ENCODE measurements at places on chromosomes 7 and 10.

GRCh38 chr10:91759581-91759986 is 38.6 kb upstream of the TNKS2 start:
- DNase-seq, result no peak

DNA sequence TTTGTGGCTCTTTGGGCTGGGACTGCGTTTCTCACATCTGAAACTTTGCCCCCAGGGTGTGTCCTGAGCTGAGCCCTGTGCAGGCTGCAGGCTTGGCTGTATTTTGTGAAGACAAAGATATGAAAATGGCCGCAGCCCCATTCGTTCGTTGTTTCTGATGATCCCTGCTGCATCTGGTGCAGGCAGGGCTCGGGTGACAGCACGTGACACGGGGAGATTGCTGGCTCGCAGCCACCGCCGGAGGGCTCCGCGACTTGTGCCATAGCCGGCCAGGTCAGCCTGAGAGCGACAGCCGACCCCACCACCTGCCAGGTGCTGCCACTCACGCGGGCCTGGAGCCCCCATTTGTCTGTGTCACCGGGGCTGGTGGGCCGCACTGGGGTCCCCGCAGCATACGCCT is 81.3 kb downstream of the ZRANB1 start:
- no peak for DNase-seq

- no peak for DNase-seq
Measured at GRCh38 chr10:125479059-125479458, 203.9 kb downstream of the TEX36 start.

DNA sequence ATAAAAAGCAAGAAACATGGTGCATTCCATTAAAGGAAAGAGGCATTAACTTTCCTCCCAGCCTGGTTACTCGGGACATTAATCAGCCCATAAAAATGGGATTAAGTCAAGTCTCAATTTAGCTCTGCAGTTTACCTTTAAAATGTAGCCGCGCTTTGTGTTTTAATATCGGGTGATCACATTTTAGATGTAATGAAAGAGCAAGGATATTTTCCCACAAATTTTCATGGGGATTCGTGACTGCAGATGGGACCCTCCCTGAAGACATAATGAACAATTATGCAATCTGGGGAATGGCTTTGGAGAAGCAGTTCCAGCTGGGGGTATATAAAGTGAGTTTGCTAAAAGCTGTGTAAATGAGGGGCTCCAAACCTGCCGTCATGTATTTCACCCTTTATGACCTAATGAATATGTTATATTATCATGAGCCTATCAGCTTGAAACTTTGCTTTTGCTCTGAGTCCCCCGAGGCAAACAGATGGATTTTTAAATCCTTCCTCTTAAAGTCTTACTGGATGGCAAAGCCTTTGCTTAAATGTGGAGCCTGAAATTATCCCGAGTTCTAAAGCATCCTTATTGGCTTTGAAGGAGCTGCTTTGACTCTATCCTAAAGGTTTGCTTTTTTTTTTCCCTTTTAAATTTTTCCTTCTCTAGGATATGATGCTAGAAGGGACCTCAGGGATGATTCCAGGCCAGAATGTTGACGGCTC is 31.8 kb downstream of the BAMBI start:
- DNase-seq, result no peak

DNA sequence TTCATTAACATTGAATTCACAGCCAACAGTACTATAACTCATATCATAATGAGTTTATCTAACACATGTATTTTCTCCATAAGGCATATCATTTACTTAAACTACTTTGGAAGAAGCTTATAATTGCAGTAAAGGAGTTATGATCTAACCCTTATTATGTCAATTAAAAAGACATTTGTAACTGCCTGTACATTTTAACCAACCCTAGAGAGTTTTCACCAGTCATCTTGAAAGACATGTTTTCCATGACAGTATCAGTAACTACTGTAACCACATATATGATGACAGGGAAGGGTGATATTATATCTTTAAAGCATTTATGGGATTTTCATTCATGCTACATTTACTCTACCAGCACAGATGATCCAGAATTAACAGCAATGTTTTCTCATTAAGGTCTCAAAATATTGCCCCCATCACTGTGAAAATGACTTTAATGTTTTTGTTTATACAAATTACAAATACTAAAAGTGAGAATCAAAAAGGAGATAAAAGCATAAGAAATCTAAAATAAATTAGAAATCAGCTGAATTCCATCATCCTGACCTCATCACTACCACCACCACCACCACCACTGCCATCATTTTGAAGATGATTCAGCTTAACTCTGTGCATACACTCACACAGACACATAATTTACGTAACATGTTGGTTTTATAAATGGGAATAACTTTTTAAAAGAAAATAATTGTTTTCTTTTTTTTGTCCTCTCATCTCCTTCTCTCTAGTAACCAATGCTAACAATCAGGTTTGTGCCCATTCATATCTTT is 53.6 kb downstream of the MKLN1 start:
- DNase-seq, result no peak

DNA sequence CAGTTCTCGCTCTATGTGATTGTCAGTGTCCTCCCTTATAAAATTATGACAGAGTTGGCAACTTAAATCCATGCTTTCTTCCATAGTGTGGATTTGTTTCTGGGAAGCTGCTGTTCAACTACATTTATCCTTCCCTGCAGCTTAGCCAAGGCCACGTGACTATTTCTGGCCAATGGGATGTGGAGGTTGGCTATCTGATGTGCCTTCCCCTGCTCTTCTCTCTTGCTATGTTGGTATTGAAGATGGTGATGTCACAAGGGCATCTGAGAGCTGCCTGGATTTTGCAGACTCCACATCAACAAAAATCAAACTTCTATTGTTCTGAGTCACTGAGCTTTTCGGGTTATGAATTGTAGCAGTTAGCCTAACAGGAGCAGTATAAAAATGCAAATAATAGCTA is 164.9 kb upstream of the RHOBTB1 start:
- DNase-seq, result no peak

GRCh38 chr7:2824678-2825461 is 19.2 kb downstream of the GNA12 start:
- DNase-seq, result no peak

DNA sequence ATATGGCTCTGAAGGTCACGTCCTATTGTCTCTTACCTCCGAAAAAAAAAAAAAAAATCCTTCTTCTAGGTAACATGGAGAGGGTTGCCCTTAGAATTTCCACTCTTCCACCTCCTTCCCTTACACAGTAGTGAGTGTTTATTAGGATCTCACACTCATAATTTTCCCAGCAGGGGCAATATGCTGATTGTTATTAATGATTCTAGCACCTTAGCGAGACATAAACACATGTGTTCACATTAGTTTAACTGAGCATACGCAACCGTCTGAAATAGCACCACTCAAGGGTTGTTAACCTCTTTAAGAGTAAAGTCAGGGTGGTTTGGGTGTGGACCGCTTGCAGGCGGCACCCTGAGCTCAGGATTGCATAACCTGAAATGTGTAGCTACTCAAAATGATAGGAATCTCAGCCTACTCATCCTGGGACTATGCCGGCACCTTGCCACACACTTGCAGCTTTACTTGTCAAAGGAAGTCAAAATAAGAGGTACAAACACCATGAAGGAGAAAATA is 52.2 kb downstream of the CPEB3 start:
- no peak for DNase-seq

DNA sequence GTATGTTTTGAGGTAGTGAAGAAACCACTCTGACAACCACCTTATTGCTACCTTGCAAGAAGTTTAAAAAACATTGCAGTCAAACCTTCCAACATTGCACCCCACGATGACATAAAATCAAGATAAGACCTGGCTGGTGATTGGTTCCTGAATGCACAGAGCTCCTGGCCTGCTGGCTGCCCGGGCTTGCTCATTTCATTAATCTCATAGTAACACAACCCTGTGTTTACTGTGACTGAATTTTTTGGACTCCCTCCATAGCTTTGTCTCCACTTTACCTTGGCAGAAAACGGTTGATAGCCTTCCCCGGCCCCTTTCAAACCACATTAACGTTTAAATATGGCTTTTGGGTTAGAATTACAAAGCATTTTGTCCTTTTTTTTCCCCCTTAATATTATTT is 27.5 kb downstream of the VWA2 start:
- no peak for DNase-seq

DNA sequence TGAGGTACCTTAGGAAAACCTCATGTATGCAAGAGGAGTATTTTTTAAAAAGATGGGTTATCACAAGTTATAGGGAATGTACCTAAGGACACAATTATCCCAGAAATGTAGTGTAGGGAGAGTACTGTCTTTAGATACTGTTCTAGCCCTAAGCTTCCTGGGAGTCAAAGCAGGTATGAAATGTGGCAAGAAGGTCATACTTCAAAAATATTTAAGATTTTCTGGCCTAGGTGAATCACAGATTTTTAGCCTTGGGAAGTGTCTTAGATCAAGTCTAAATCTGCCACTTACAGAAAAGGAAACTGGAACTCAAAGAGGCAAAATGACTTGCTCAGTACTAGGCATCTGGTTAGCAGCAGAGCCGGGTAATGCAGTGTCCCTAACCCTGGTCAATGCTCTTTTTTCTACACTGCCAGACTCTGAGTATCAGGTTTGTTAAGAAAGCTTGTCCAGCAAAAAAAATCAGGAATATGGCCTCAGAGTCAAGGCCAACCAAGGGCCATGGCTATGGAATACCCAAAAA is 13.9 kb downstream of the PIK3AP1 start:
- no peak for DNase-seq

DNA sequence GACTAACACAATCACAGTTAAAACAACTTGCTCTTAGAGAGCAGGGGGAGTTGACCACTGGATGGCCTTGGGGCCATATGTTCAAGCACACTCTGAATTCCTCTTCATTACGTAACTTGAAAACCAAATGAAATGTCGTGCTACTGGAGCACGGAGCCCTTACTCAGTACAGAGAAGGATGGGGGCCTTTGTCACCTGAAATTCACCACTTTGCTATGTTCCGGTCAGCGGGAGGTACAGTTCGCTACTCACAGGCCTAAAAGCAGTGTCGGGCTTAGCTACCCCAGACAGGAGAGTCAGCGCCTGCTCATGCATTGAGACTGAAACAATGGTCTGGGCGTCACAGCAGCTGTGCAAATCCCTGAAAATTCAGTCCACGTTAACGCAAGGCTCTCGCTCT is 39.6 kb downstream of the GLI3 start:
- no peak for DNase-seq

DNA sequence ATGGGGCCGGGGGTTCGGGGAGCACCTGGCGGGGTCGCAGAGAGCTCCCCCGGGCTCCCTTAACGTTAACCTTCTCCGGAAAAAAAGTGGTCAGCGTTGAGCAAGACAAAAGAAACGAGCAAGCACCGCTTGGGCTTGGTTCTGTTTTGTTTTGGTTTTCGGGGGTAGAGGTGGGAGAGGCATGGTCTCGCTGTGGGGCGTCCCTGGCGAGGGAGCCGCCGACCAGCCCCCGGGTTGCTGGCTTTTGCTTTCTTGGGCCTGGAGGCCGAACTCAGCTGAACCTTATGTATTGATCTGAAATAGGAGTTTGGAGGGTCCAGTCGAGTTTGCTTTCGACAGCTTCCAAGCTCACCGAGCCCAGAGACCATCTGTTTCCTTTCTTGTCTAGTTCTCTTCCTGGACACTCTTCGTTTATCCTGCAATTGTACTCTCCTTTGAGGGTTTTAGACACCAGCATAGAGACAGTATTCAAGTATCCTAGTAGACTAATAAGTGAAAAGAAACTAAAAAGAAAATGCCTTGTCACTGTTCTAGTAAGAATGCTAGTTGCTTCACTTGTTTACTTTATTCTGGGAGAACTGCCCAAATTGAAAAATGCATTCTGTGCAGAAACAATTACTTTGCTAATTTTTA is 980 bp downstream of the FHIP2A start:
- no peak for DNase-seq

DNA sequence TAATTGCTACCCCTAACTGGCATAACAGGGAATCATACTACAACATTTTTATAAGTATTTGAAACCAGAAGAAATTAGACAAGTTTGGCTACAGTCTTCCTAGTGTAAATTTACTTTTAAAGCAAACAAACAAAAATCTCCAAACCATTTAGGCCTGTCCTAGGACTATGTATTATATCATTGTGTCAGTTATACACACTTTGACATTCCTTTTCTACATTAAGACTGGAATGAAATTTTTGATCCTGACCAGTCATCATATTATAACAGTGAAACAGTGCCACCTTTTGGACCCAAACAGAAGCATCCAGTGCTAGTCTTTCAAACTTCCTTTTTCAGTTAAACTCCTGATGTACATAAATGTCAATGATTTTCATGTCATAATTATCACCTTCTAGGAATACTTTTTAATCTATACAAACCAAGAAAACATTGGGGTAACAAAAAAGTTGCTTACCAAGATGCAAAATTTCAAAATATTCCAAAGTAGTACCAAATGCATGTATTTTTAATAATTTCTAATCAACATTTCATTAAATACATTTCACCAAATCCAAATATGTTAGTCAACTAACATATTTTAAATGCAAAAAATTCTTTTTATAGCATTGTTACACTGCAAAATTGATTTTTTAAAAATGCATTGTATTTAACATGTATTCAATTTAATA is 75.7 kb downstream of the IMMP2L start:
- DNase-seq, result no peak

DNA sequence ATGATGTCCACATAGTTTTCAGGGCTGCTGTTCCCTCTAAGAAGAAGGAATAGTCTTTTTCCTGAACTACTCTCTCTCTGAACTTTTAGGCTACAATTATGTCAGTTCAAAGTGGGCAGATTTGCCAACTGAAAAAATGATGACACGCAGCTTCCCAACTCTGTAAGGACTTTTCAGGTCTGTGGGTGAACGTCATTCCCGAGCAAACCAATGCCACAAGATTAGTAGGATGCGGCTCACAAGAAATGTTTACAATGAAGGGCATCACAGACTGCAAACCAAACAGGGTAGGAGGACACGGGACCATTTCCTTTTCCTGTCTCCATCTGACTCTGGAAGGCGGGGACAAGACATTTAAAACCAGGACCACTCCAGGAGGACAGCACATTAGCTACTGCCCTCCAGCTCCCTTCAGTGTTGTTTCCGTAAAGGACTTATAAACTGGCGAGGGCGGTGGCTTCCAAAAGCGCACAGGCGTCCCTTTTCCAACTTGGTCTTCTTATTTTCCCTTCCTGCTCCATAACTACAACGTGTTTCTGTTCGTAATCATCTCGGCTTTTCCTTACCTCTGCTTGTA is 539 bp upstream of the MKLN1 start:
- peak; percentile 19 for DNase-seq

GRCh38 chr10:62805231-62806099 is 945 bp downstream of the ADO start:
- DNase-seq, result no peak

DNA sequence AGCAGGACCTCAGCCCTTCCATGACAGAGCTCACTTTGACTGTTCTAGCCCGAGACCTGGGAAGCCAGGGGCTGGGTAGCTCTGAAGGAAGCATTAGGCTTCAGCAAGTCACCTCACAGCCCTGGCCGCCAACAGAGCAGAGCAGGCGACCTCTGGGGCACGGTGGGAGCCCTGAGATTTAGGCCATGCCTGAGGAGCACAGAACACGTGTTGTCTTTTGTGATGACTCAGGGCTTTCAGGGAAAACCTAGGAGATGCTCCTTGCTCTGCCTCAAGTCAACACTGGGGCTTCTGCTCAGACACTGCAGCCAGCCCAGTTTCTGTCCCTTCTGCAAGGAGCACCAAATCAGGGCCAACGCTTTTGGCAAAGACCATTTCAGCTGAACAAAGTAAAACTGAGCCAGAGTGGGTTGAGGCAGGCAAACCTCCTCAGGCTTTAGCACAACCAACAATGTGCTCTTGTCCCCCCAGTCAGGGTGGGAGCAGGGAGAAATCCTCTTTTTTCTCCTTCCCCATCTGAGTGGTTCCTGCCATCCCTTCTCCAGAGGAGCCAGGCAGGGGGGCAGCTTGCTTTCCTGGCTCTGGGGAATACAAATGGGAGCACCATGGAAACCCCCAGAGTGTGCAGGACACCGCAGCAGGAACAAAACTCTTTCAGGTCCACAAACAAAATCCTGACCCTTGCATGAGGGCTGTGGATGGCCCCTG is 14.4 kb downstream of the CAMK2G start:
- no peak for DNase-seq
